ENCODE measurements at places on chromosomes 1 and 21. TPM values are rescaled to one million over a fixed set of nuclear protein-coding genes. Genes with fewer than 3 reads are reported as not detected.

The OR2AK2 gene
- total RNA-seq = not detected

The C1QTNF12 gene
- total RNA-seq = 5.3 TPM

The SH2D1B gene
- 0.35 TPM for total RNA-seq

The APCS gene
- total RNA-seq = not detected

The AMY1B gene
- total RNA-seq = not detected

The TLR5 gene
- total RNA-seq = 6.5 TPM

The GMEB1 gene
- total RNA-seq = 8.6 TPM

The GBP7 gene
- total RNA-seq = not detected

The PHACTR4 gene
- total RNA-seq = 21.0 TPM

The KCNC4 gene
- total RNA-seq = 9.8 TPM

The NBPF20 gene
- 4.1 TPM for total RNA-seq

The UBE2U gene
- total RNA-seq = not detected

The KPNA6 gene
- 32.7 TPM for total RNA-seq

The FAM163A gene
- total RNA-seq = 0.53 TPM

The TCHHL1 gene
- total RNA-seq = not detected

The PAFAH2 gene
- total RNA-seq = 22.0 TPM

The TMEM35B gene
- total RNA-seq = 29.0 TPM

The CELA3B gene
- not detected for total RNA-seq

The JAM2 gene
- total RNA-seq = 12.1 TPM

The C1orf87 gene
- 0.06 TPM for total RNA-seq

The CD58 gene
- total RNA-seq = 19.6 TPM

The OR2M3 gene
- total RNA-seq = not detected

The EXTL1 gene
- 2.1 TPM for total RNA-seq

The CD1D gene
- 5.0 TPM for total RNA-seq

The PROX1 gene
- 8.2 TPM for total RNA-seq

The CD84 gene
- total RNA-seq = 3.7 TPM

The RABGAP1L gene
- 59.7 TPM for total RNA-seq

The KCTD3 gene
- 63.8 TPM for total RNA-seq

The IGSF21 gene
- total RNA-seq = 0.88 TPM

The KPRP gene
- total RNA-seq = not detected

The RCAN3 gene
- 10.9 TPM for total RNA-seq

The SIM2 gene
- total RNA-seq = 20.5 TPM

The ZNF697 gene
- 26.6 TPM for total RNA-seq

The AZIN2 gene
- total RNA-seq = 15.0 TPM

The GPR89B gene
- 40.1 TPM for total RNA-seq

The STRIP1 gene
- 58.7 TPM for total RNA-seq

The DCST2 gene
- 0.53 TPM for total RNA-seq

The CELF3 gene
- 0.18 TPM for total RNA-seq

The HMGN2 gene
- total RNA-seq = 282 TPM

The GJA9 gene
- total RNA-seq = not detected

The LCE1B gene
- total RNA-seq = not detected

The VANGL2 gene
- 15.5 TPM for total RNA-seq

The OR6N1 gene
- not detected for total RNA-seq

The MCOLN3 gene
- 5.3 TPM for total RNA-seq

The G0S2 gene
- 41.5 TPM for total RNA-seq

Data from metanephros (tissue), 2 donors.